Activated T-helper 2 cell treated with anti-CD3 and anti-CD28 coated beads, Interferon-gamma antibody, Interleukin-2, Interleukin-4, amounts not matched to agents 10 μg/mL and 5 μg/mL and 100 μg/mL, durations not matched to agents 14 hours and 24 hours and 36 hours (primary cell): ENCODE measurements at places on chromosomes 5 and 9. TPM values are rescaled to one million over a fixed set of nuclear protein-coding genes. Genes with fewer than 3 reads are reported as not detected.

DNA sequence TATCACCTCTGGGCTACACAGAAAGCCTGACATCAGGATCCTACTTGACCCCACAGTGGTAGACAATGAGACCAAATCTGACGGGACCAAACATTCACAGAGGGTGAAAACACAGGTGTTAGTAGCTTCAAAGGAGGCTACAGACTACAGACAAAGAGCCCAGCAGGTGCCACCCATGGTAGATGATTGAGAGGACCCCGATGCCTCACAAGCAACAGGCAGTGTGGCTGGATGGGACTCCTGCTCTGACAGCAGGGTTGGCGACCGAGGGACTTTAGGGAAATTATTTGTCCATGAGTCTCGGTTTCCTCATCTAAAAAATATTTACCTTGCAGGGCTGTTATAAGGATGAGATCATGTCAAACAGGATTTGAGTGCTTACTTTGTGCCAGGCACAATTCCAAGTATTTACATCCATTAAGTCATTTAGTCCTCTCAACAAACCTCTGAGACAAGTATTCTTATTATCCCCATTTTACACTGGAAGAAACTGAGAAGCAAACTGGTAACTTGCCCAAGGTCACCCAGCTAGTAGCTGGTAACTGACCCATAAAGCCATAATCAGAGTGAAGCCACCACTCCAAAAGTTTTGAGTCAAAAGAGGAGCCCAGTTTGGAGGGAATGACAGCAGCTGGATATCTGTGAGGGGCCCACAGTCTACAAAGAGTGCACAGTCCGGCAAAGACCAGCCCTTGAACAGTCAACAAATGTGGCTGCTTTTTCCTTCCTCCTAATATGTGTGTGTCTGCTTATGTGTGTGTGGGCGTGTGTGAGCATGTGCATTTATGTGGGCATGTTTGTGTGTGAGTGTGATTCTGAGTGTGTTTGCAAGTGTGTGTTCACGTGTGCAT is 502.0 kb downstream of the BNC2 start:
- H3K4me3 ChIP-seq, result no peak overlapping the region
- no peak for DNase-seq
- no peaks in the 10 kb centered on the region for H3K4me1 ChIP-seq
- H3K36me3 ChIP-seq, result no peaks in the 10 kb centered on the region
- H3K27me3 ChIP-seq, result no peaks in the 10 kb centered on the region

Gene TIMD4
- 5.3 and 5.5 TPM in 2 replicates for total RNA-seq

DNA sequence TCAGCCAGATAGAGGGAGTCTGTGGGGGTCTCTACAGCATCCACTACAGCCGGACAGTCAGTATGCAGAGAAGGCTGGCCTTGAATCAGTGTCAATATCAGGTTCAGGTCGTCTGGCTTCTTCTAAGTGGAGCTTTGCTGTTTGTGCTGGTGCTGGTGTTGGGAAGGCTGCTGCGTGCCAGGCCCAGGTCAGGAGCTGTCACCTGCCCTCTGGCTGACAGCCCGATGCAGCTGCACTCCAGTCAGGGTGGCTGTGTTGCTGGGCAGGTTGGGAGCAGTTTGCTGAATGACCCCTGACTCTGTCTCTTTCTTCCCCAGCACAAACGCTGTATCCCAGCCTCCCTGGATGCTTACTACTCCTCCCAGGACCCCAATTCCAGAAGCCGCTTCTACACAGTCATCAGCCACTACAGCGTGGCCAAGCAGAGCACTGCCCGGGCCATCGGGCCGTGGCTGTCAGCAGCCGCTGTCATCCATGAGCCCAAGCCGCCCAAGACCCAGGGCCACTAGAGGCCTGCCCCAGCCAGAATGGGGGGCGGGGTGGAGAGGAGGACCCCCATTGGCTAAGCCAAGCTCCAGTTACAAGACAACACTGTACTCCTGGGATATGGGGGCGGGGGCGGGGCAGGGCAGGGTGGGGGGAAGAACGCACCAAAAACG is 61.6 kb downstream of the NSG2 start:
- H3K4me3 ChIP-seq, result no peak overlapping the region
- H3K4me1 ChIP-seq, result no peaks in the 10 kb centered on the region
- DNase-seq, result no peak
- no peaks in the 10 kb centered on the region for H3K36me3 ChIP-seq
- no peaks in the 10 kb centered on the region for H3K27me3 ChIP-seq

Gene ADAMTSL1
- not detected in 2 replicates for total RNA-seq

DNA sequence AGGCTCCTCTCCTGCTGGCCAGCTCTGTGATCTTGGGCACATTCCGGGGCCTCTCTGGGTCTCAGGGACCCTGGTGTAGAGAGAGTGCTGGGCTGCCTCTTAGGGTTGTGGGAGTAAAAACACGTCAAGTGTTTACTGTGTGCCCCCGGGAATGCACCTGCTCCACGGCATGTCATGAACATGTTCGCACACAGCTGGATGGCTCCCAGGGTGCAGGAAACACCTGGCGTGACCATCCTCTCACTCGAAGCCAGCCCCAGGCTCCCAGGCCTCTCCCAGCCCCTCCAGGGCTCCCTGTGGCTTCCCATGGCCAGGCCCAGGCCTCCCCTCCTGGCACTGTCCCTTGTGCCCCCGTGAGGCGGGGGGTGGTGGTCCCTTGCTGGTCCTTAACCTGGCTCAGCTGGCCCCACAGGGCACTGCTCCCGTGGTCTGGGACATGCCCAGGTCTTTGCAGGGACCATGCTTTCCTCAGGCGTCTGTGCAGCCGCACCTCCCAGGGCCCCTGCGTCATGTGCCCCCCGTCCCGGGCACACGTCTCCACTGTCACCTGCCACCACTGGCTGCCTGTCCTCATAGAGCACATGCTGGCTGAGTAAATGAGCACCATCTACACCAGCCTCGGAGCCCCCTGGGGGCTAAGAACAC is 44.9 kb downstream of the SLC6A3 start:
- H3K4me3 ChIP-seq, result no peak overlapping the region
- H3K27me3 ChIP-seq, result peaks cover 5% of the 10 kb centered on the region
- no peaks in the 10 kb centered on the region for H3K4me1 ChIP-seq
- no peaks in the 10 kb centered on the region for H3K36me3 ChIP-seq
- no peak for DNase-seq

GRCh38 chr5:86885489-86886230 is 267.9 kb downstream of the COX7C start:
- H3K27ac ChIP-seq, result no peak overlapping the region
- no peak overlapping the region for H3K4me3 ChIP-seq
- H3K27me3 ChIP-seq, result peaks cover 4% of the 10 kb centered on the region
- H3K4me1 ChIP-seq, result no peaks in the 10 kb centered on the region
- no peak for DNase-seq
